ENCODE measurements at places on chromosomes 4 and X.

- DNase-seq: no peak
Observed at GRCh38 chr4:158610790-158611189, 60.9 kb downstream of the C4orf46 start.

DNA sequence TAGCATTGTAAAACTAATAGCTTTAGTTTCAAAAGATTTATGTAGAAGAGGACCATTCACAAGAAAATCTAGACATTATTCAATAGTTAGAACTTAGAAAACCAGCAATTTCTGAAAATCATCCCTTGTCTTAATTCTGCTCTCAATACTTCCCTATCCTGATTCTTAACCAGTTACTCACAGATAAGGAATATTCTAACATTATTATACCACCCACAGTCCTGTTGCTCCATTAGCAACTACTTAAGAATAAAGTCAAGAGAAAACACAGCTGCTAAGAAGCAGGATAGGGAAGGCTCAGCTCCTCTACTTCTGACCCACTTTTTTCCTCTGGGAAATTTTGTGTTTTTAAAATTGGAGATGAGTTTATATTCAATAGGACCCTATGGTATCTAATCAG is 47.7 kb downstream of the PHKA1 start:
- DNase-seq: no peak

DNA sequence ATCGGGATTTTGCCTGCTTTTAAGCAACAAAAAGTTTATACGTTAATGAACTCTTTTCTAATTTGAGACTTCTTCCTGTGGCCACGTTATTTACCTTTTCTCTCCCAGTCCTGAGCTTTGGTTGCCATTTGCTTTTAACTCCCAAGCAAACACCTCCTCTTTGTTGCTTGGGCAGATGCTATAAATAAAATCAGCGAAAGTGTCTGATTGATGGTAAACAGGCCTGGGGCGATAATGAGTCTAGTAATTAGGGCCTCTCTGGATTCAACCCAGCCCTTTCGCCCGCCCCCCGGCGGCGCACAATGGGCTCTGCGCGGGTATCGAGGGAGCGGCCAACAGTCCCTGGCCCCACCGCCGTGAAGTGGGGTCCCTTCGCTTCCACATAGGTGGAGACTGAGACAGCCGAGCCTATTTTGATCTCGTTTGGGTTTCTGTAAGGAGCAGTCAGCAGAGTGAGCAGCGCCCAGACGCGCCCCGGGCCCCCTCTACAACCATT is 790 bp downstream of the CLGN start:
- DNase-seq: no peak

- no peak for DNase-seq
Observed at GRCh38 chrX:24034485-24034884, 7.5 kb upstream of the KLHL15 start.

- peak; percentile 68 for DNase-seq
Observed at GRCh38 chr4:2811830-2812611, 19.1 kb downstream of the SH3BP2 start.

- DNase-seq: no peak
Observed at GRCh38 chr4:148004228-148004857, 272.5 kb downstream of the ARHGAP10 start.

DNA sequence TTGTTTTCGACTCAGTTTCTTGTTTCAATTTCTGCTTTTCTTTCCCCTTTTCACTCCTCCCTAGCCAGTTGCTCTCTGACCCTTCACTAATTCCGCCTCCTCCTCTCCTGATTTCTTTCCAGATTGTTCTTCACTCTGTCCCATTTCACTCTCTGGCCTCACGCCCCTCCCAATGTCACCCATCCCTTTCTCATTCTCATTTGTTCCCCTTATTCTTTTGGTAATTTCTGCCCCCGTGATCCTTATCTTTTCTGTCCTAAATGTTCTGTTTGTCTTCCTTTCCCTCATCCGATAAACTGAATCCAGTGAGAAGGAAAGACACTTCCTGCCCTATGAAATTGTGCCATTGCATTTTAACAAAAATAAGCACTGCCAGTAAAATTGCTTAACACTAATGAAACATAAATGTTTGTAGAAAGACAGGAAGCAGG is 94.5 kb upstream of the RASGEF1B start:
- DNase-seq: peak; percentile 77

DNA sequence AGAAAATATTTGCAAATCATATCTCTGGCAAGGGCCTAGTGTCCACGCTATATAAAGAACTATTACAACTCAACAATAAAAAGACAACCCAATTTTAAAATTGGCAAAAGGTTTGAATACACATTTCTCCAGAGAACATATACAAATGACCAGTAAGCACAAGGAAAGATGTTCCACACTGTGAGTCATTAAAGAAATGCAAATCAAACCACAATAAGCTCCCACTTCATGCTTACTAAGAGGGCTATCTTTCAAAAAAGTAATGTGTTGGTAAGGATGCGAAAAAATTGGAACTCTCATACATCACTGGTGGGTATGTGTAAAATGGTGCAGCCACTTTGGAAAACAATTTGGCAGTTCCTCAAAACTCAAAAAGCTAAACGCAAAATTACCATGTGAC is 884.0 kb upstream of the INTU start:
- DNase-seq: no peak

- peak; percentile 91 for DNase-seq
Observed at GRCh38 chr4:183840311-183840710, 64.8 kb upstream of the STOX2 start.

DNA sequence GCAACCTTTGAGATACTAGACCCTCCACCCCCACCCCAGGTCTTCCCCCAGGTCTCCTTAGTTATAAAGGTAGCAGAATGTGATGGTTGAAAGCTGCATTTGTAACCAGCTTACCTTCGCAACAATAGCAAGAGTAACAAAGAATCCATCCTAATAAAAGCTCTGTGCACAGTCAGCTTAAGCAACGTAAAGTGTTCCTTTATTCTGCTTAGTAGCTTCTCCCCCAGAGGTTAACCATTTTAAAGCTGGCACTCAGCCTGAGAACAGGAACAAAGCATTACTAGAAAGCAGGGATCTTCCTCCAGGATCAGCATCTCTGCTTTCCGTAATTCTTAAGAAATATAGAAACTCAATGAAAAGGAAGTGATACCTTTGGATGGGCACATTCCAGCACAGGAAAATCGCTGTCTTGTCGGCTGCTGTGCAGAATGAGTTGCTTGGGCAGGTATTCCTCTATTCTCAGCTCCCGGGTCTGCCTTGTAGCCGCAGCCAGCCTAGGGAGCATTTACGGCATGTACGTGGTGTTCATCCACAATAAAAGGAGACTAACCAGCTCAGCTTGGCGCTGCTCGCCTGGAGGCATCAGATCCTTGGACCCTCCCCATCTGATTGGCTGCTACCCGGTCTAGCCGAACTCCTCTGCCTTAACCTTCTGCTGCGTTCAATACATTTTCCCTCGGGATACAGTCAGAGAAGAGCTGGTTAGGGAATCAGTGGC is 113.0 kb upstream of the TLR3 start:
- DNase-seq: no peak

DNA sequence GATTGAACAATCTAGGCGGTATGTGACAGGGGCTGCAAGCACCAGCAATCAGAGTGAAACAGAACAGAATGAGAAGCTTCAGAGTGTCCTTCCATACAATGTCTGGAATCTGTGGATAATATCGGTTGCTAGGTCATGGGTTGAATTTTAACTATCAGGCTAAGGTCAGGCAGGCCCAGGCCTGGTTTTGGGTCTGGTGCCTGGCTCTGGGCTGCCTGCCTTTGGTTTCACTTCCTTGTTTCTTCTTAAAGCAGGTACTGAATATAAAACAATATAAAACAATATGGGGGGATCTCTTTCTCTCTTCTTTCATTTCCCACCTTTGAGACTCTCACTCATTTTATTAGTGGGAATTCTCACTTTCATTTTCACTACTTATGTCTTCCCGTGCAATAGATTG is 962.0 kb downstream of the CCSER1 start:
- no peak for DNase-seq

- no peak for DNase-seq
Observed at GRCh38 chrX:33923262-33923661, 208.9 kb downstream of the FAM47A start.

Data from lung (tissue), 17 donors.